Inflammatory macrophage treated with lipopolysaccharide for 1 hour (primary cell): ENCODE measurements at places on chromosomes 7 and 10.

DNA sequence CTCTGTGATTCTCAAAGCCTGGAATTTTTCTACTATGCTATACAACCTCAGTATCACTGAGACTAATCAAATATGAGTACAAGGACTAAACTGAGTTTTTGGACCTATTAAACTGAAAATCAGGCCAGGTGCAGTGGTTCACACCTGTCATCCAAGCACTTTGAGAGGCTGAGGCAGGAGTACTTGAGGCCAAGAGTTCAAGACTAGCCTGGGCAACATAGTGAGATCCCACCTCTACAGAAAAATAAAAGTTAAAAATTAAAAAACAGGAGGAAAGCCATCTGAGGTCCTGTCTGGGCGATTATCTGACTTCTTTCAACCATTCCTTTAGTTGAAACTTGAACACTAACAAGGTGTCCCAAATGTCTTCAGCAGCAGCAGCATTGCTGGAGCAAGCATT is 7.0 kb downstream of the XRCC2 start:
- DNase-seq, result no peak

DNA sequence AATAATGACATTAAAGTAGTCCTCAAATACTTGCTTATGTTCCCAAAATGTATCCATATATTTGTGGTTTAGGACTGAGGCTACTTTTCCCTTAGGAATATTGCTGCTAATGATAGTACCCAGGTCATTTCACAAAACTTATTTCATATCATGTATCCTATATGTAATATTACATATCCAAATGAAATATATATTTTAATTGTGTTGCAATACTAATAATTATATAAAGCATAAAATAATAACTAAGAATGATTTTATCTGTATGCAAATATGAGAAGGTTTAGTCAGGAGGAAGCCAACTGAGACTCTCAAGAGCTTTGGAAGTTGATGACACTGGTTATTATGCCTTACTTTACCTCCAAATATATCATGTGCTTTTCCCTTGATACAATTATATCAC is 231.5 kb upstream of the KLF14 start:
- no peak for DNase-seq

- no peak for DNase-seq
Observed at GRCh38 chr7:97226541-97226940, 109.0 kb downstream of the SDHAF3 start.

DNA sequence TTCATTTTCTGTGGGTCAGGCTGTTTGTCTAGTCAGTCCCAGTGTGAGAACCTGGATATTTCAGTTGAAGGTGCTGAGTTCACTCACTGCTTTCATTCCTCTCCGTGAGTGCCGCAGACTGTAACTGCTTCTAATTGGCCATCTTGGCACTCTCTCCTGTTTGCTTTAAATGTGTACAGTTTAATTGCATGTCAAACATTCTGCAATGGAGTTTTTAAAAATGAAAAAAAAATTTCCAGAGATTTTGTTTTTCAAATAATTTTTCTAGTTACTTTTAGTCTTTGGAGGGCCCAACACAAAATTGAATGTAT is 87.8 kb downstream of the CCSER2 start:
- no peak for DNase-seq

- no peak for DNase-seq
Observed at GRCh38 chr7:91068136-91068795, 196.0 kb upstream of the FZD1 start.

GRCh38 chr7:128004623-128005022 is 26.6 kb downstream of the LRRC4 start:
- DNase-seq, result no peak

DNA sequence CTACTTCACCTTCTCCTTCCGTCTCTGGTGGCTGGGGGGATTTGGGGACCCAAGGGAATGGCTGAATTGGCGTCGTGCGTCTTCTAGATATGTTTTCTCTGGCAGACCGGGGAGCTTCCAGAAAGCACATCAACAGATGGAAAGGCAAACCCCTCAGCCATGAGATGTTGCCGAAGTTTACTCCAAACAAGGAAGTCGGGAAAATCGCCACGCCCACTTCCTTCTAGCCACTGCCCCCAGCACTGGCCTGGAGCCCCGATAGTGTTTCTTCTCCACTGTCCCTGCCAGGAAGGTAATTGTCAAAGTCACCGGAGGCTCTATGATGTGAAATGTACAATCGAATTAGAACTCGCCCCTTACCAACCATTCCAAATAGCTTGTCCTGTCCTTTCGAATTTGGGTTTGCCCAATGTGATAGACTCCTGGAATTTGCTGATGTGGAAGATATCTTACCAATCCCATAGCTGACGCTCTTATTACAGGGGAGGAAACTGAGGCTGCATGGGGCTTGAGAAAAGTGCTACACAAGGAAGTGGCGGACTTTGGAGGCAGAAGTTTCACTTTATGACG is 191.0 kb downstream of the LSM5 start:
- DNase-seq, result no peak

DNA sequence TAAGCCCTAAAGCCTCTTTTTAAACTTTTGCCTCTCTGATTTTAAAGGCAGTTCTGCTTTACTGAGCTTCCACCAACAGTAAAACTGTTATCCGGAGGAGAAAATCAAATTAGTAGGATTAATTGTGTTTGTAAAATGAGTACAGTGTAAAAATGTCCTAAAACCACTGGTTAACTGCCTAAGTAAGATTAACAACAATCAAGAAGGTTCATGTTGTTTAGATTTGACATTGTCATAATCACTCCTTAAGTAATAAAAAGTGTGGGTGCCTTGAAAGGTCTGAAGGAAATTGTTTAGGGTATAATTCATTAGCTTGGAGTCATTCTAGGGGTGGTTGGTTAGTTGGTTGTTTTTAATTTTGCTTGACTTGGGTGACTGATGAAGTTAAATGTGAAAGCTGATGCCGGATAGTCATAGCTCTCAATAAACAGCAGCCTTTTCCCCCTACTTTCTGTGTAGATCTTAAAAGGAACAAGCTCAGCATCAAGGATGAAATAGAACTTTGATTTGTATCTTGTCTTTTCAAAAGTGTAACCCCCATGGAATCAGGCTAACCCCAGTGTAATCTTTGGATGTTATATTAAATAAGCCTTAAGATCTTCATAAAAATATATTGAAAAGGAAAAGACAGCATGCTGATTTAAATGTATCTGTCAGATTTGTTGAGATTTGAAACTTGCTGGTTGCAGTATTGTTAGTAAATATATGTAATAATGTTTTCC is 148.3 kb downstream of the ARID5B start:
- DNase-seq, result no peak

DNA sequence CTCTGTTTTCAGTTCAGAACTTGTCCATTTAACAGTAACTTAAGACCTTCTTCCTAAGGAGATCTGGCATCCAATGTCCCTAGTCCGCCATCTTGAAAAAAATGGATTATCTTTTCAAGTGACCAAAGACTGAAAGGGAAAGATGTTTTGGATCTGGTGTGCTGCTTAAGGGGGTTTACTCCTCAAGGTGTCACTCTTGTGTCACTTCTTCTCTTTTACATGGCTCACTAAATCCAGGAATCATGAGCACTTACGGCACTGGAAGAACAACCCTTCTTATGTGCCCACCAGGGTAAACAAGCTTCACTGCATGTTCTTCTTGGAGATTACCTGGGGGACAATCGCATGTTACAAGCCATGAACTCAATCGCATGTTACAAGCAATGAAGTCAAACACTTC is 43.7 kb downstream of the ANXA8 start:
- no peak for DNase-seq

DNA sequence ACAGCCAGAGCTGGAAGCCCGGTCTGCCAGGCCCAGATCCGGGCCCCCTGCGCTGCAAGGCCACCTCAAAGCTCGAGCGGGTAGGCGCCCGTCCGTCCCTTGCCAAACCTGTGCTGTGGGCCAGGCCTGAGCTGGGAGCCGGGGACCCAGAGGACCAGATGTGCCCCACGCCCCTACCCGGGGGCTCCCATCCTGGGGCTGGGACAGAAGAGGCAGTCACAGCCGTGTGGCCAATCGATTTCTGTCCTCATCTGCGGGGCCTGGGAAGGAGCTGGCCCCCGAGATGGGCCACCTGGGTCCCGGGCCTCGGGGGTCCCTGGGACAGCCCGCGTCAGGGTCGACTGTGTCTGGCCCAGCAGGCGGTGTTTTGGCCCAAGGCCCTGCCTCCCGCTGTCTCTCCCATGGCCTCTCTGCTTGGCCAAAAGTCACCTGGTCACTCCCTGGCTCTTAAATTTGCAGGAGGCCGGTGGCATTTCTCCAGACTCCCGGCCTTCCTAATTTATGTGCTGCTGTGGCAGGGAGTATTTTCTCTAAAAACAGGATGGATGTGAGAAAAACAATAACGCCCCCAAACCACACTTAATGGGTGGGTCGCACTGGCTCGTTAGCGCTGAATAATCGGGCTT is 63.8 kb downstream of the UNCX start:
- DNase-seq, result no peak

GRCh38 chr10:103481974-103482531 is 3.0 kb upstream of the CALHM3 start:
- peak; percentile 88 for DNase-seq

GRCh38 chr10:75403939-75404814 is 2.6 kb upstream of the ZNF503 start:
- DNase-seq, result no peak

GRCh38 chr10:2980791-2981360 is 86.5 kb upstream of the PFKP start:
- no peak for DNase-seq

DNA sequence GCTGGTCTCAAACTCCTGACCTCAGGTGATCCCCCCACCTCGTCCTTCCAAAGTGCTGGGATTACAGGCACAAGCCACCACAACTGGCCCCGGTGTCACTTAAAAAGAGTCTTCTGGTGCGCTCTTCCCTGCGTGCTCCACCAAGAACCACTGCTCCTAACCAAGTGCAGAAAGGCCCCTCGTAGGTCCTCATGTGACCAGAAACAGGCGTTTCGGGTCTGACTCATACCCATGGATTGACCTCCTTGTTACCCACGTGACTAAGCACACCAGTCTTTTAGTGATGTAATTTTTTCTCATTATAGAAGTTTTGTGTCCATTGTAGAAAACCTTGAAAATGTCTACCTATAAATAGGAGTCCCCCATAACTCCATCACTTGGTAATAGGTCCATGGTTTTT is 13.9 kb downstream of the FKBP6 start:
- peak; percentile 50 for DNase-seq

DNA sequence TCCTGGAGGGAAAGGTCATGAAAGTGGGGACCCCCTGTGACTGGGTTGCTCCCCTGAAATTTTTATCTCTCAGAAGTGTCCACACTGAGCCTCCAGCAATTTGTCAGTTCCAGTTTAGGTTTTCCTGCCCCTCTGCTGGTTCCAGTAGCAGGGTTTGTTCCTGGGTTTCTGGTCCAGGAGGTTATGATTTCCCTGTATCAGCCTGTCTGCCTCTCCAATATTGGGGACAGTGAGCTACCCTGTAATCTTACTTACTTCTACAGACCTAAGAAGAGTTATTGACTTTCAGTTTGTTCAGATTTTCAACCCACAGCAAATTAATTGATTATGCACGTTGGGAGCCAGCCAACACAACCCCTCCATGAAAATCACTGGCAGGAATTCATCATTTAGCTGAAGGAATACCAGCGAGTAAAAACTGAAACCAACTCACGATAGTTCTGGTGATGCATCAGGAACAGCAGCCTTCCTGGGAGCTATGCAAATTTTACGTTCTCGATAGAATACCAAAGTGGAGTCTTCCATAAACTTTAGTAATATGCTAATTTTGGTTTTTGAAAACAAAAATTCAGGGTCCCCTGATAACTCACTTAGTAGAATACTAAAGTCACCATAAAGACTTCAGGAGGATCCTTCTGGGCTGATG is 31.3 kb upstream of the IL15RA start:
- DNase-seq, result no peak

DNA sequence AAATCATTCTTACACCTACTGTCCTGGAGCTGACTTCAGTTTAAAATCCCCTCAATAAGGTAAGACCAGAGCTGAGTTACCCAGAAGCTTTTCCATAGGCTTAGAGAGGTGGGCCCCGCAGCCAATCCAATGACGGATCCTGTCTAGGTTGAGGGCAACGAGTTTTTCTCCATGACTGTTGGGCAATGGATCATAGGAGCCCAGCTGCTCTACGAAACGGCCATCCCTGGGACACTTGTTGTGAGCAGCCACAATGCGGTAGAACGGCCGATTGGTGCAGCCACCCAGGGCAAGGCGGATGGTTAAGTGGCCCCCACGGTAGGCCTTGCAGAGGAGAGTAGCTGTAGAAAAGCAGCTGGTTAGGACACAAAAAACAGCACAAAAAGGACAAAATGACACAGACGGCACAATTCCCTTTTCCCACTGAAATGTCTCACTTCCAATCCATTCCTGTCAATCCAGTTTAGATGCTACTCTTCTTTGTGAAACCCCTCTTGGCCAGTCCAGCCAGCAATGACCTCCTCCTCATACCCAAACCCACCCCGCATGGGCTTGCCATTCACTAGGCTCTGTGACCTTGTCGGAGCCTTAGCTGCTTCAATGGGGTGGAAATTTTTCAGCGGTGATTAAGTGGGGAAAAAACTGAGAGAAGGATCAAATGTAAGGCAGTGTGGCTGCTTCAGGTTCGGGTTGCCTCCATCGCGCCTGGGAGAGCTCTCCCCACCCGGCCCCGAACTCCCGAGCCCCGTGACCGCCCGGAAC is 580 bp downstream of the MRPS16 start:
- DNase-seq, result peak; percentile 8

GRCh38 chr7:48113275-48113674 is 24.2 kb downstream of the UPP1 start:
- DNase-seq, result peak; percentile 96

DNA sequence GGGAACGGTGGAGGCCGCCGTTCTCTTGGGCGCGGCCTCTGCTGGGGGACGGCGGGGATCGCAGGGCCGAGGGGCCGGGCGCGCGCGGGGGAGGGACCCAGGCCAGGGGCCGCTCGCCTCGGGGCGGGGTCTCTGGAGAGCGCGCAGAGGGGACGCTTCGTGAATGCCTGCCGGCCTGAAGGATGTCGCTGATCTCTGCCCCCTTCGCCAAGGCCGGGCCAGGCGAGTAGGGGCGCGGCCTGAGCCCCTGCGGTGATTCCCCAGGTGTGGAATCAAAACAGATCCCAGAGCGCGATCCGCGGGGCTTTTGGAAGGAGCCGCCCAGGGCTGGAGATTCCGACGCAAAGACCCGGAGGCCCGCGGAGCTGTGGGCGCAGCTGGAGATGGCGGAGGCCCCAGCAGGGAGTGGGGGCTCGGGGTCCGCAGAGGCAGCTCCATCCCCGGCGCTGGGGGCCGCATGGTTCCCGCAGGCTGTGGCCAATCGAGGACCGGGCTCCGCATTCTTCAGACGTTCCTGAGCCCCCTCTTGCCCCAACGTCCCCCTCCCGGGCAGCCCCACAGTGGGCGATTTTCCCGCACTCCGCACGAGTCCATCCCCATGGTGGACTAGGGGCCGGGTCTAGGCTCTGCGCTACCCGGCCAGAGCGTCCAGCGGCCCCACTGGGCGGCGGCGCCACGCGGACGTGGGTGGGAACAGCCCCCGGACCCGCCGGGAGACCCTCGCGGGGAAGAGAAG is 166.0 kb downstream of the ACTR3B start:
- DNase-seq, result no peak

DNA sequence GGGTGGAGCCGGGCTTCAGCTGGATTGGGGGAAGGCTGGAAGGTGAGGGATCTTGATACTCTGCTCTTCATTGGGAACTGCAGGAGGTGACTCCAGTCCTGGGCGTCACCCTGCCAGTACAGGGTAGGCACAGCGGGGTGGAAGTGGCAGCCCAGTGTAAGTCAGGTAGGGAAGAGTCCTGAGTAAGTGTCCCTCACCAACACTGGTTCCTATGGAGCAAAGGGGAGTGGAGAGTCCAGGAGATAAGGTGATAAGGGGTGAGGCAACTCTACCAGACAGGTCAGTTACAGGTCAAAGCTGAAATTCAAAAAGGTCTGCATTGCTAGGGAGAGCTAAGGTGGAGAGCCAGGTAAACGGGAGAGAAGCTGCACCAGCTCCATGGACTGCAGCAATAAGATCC is 145.6 kb upstream of the NFE2L3 start:
- DNase-seq, result no peak

GRCh38 chr10:127918572-127918971 is 11.7 kb downstream of the PTPRE start:
- DNase-seq, result peak; percentile 56
